ENCODE measurements at places on chromosomes 4 and X. TPM values are rescaled to one million over a fixed set of nuclear protein-coding genes. Genes with fewer than 3 reads are reported as not detected.

Gene BEX2
- total RNA-seq = 7.4 TPM

DNA sequence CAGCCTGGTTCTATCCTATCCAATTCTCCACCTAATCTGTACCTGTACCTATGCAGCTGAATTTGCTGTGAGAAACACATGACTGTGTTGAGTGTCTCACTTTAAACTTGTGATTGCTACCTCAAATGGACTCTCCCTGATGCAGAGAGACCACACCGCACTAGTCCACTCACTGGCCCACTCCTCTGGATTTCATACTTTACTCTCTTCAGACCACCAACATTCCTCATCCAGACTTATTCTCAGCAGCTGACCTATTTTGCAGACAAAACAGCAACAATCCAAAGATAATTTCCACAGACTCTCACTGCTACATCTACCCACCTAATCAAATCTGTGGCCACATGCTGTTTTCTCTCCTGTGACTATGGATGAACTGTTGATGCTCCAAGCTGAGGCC, 45.2 kb downstream of the ACSL4 start:
- no peak for DNase-seq
- no peaks in the 10 kb centered on the region for H3K4me1 ChIP-seq
- H3K36me3 ChIP-seq = no peaks in the 10 kb centered on the region
- H3K27ac ChIP-seq = no peak overlapping the region
- no peak overlapping the region for H3K4me3 ChIP-seq
- H3K27me3 ChIP-seq = no peaks in the 10 kb centered on the region

DNA sequence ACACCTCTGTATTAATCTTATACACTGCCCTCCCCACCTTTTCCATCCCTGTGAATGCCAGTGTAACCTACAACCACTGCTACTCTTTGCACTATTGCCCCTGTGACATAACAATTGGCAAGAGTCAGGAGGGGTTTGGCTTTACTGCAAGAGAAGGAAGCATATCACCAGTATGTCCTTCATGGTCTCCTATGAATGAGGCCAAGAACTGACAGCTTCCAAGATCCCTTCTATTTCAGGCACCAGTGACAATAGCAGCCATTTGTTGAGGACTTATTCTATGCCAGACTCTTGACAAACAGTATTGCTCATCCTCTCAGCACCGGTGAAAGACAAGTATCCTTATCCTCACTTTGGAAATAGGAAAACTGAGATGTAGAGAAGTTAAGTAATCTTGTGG, 363.9 kb downstream of the MID1IP1 start:
- no peak for DNase-seq
- H3K27me3 ChIP-seq = no peaks in the 10 kb centered on the region

- H3K36me3 ChIP-seq = no peaks in the 10 kb centered on the region
- H3K4me3 ChIP-seq = peak overlapping the region; percentile 83
- peaks cover 38% of the 10 kb centered on the region for H3K4me1 ChIP-seq
- no peaks in the 10 kb centered on the region for H3K27me3 ChIP-seq
These were observed 68.0 kb downstream of the NOCT start for GRCh38 chr4:139083607-139083955.

Gene QDPR
- 16.2 TPM for total RNA-seq
